ENCODE measurements at places on chromosomes 7 and 10.

GRCh38 chr7:84513061-84513460, 318.5 kb upstream of the SEMA3A start:
- DNase-seq = no peak

DNA sequence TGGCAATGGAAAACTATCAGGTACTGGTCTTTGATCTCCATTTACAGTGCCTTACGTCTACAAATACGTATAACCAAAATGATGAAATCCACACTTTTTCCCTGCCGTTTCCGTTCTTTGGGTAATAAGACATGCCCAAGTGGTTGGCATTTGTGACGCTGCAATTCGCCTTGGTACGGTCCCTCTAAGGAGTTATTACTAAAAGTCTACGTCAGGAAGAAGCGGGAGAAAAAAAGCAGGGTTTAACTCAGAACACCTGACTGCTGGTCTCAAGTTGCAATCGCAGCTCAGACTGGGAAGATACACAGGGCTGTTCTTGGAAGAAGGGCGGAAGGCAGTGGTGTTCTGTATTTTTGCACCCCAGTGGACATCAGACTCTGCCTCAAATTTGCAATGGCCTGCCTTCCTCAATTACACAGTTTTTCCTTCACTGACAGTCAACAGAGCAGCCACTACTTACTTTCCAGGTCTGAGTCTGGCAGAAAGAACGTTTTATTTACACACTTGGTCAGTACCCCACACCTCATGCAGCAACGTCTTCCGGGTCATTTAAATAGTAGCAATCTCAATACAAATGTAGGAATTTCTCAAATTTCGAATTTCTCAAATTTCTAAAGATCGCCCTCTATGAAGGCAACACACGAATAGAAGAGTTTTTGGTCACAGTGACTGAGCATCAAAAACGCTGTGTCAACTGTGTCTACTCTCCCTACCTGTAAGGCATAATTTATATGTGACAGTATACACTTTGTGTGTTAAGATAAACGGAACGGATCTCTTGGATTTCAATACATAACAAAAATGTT, 2.1 kb downstream of the BAIAP2L1 start:
- DNase-seq = no peak

DNA sequence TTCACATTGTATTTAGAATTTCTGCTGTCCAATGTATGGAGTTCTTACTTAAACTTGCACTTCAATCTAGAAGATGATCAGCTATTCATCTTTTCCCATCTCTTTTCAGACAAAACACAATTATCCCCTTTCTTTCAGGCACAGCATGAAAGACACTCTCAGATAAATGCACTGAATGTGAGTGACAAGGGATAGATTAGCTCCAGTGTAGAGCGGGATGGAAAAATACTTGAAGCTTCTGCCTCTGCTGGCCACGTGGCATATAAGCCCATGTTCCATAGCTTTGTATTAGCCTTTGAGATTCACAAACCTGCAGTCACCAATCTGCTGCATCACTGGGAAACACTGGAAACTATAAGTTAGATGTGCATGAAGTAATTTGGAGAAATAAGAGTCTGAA, 162.2 kb upstream of the FAM3C start:
- no peak for DNase-seq

- DNase-seq = no peak
These were observed 165.8 kb downstream of the CCSER2 start for GRCh38 chr10:84493951-84494848.

GRCh38 chr10:69731184-69731583, 70.5 kb upstream of the COL13A1 start:
- DNase-seq = no peak

GRCh38 chr10:978826-979421, 9.3 kb upstream of the GTPBP4 start:
- DNase-seq = no peak

DNA sequence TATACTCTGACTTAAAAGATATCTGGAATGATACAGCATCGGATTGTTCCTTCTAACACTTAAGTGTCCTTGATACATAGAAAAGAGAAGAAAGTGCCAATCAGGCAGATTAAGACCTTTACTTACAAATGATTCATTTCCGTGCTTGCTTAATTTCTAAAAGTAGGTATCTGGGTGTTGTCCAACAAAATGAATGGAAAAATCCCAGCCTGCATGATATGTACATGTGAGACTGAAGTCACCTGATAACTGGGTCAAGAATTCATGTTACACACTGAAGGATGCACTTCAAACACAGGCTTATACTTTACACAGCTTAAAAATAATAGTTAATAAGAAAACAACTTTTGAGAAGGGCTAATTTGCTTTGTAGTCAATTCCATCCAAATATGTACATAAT, 25.2 kb upstream of the PLXDC2 start:
- DNase-seq = no peak

GRCh38 chr7:113928112-113928511, 9.3 kb upstream of the PPP1R3A start:
- no peak for DNase-seq
